ENCODE measurements at places on chromosomes 1 and 21.

- no peak overlapping the region for H3K4me3 ChIP-seq
- H3K4me1 ChIP-seq, result peaks cover 23% of the 10 kb centered on the region
- no peaks in the 10 kb centered on the region for H3K27me3 ChIP-seq
- H3K36me3 ChIP-seq, result peaks cover 82% of the 10 kb centered on the region
Measured at GRCh38 chr1:19186001-19186400, 24.1 kb downstream of the UBR4 start.

- H3K36me3 ChIP-seq, result peaks cover 2% of the 10 kb centered on the region
- no peaks in the 10 kb centered on the region for H3K27me3 ChIP-seq
- no peak overlapping the region for H3K27ac ChIP-seq
- H3K4me1 ChIP-seq, result peaks cover 26% of the 10 kb centered on the region
- DNase-seq, result no peak
Measured at GRCh38 chr1:58997637-58998036, 213.8 kb upstream of the JUN start.

DNA sequence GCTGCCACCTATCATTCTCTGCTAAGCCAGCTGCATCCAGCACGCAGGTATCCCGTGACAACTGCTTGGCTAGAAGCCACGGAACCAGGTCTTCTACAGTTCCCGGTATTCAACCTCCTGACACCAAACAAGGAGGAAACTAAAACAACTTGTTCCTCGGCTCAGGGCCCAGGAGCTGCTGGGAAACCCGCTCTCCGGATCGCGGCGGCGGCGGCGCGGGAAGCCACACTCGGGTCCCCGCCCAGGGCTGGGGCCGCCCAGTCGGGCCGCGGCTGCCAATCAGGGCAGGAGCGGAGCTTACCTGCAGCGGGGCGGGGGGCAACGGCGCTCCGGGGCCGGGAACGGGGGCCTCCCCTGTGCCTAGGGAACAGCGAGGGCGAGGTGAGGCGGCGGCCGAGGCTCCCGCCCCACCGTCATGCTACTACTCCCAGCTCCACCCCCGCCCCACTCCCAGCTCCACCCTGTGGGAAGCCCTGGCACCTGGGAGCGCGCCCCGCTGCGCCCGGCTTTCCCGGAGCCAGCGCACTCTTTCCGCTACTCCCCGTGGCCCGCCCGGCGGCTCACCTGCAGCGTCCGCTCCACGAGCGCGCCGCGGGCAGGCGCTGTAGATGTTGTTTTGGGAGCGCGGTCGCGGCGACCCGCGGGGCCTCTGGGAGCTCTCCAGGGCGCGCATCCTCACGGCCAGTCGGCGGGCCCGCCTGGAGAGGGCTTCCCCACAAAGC, 12.1 kb downstream of the IL24 start:
- H3K27ac ChIP-seq, result no peak overlapping the region
- no peaks in the 10 kb centered on the region for H3K27me3 ChIP-seq

DNA sequence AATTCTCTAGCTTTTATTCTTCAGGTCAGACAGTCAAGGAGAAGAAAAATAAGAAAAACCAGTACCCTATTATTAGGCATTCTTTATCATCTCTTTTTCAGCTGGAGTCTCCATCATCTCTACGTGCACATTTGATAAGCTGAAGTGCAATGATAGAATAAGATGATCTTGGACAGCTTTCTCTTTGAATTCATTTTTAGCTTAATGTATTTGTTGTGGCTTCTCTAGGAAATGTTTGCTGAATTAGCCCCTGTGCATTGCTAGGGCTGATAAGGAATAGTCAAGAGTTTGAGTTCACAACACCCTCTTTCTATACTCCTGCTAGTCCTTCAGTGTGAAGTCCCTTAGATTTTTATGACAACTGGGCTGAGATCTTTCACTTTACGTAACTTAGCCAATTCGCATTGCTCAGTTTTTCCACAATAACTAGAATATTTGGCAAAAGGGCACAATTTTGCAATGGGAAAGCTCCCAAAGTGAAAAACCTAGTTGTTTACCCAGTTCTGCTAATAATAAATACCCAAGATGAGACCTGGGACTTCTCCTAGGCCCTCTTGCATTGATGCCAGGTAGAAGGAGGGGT, 7.0 kb upstream of the KCNJ15 start:
- peaks cover 13% of the 10 kb centered on the region for H3K4me1 ChIP-seq
- peaks cover 20% of the 10 kb centered on the region for H3K27me3 ChIP-seq
- H3K27ac ChIP-seq, result no peak overlapping the region
- no peak for DNase-seq
- H3K4me3 ChIP-seq, result no peak overlapping the region

DNA sequence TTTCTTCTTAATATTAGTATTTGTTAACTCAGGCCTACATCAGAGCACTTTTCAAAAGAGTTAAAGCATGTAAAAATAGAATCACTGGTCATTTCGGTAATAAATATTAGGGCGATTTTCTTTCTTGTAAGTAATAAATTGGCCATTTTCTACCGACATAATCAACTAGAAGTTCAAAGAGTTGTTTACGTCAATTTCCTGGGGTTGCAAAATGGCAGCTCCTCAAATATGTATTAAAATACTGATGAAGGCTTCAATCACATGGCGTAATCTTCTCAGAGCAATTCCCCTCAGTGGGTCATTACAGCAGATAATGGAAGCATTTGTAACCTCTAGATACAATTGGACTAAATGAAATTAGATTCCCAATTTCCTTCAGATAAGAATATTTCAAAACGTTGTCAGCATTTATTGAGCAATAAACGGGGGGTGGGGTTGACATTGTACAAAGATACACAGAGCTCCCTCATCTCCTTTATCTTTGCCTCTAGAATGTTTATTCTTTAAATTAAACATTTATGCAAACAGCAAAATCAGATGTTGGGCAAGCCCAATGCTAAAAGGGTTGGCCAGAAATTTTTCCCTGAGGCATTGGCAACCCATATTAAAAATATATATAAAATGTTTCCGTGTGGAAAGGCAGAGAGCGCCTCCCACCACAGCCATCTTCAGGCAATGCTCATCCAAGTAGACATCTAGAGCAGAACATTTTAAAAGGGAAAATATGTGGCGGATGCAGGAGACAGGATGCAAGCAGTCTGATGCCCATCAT, 240.6 kb downstream of the NCAM2 start:
- H3K27me3 ChIP-seq, result no peaks in the 10 kb centered on the region
- H3K36me3 ChIP-seq, result no peaks in the 10 kb centered on the region
- no peak overlapping the region for H3K27ac ChIP-seq
- DNase-seq, result no peak
- no peaks in the 10 kb centered on the region for H3K4me1 ChIP-seq
- no peak overlapping the region for H3K4me3 ChIP-seq

- H3K4me3 ChIP-seq, result peak overlapping the region; percentile 82
- H3K36me3 ChIP-seq, result peaks cover 33% of the 10 kb centered on the region
- peak overlapping the region; percentile 64 for H3K27ac ChIP-seq
- DNase-seq, result no peak
Measured at GRCh38 chr1:228081578-228082213, 812 bp upstream of the ARF1 start.

DNA sequence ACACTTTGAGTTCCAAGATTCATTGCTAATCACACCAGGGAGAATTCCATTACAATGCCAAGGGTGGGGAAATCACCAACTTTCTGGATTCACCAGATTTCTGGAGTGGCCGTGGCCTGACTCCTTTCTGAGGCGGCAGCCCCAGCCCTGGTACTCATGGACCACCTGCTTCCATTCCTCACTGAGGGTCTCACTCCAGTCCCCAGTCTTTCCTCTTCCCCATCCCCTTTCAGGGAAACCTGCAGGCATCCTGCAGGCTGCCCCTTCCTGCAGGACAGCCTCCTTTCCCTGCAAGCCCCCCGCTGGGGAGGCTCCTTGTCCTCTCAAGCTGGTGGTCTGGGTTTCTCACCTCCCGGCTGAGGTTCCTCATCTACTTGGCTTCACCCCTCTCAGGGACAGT, 12.7 kb upstream of the CDK18 start:
- no peaks in the 10 kb centered on the region for H3K36me3 ChIP-seq
- H3K27ac ChIP-seq, result no peak overlapping the region

DNA sequence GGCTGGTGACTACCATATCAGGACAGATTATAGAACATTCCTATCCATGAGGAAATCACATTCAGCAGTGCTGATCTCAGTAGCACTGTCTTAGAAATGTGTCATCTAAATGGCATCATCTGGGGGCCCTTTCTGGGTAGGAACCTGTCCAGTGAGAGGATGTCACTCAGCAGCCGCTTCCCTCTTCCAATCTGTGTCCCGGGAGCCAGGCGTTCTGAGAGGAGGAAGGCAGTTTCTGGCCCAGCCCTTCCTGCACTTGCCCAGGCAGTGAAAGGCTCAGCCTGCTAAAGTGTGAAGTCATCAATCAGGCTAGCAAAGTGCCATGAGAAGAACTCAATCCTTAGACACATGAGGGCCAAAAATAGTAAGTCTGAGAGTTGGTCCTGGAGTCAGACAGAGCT, 25.6 kb downstream of the RAB4A start:
- no peaks in the 10 kb centered on the region for H3K27me3 ChIP-seq
- DNase-seq, result no peak
- peaks cover 31% of the 10 kb centered on the region for H3K36me3 ChIP-seq
- H3K4me3 ChIP-seq, result no peak overlapping the region
- H3K4me1 ChIP-seq, result no peaks in the 10 kb centered on the region

DNA sequence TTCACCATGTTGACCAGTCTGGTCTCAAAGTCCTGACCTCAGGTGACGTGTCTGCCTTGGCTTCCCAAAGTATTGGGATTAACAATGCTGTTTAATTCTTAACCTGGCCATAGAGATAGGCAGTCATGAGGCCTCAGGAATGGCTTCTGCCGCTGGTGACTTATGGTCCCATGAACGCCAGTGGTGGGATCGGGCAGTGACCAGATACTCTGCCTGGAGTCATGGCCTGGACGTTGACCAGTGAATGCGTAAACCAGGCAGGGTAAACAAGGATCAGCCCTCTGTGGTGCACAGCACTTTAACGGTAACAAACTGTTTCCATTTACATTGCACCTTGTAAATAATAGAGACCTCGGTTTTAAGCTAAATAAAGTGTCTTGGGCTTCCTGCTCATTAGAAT, 23.0 kb downstream of the MTARC1 start:
- peaks cover 6% of the 10 kb centered on the region for H3K4me1 ChIP-seq
- H3K36me3 ChIP-seq, result no peaks in the 10 kb centered on the region
- no peak for DNase-seq
- no peak overlapping the region for H3K4me3 ChIP-seq

DNA sequence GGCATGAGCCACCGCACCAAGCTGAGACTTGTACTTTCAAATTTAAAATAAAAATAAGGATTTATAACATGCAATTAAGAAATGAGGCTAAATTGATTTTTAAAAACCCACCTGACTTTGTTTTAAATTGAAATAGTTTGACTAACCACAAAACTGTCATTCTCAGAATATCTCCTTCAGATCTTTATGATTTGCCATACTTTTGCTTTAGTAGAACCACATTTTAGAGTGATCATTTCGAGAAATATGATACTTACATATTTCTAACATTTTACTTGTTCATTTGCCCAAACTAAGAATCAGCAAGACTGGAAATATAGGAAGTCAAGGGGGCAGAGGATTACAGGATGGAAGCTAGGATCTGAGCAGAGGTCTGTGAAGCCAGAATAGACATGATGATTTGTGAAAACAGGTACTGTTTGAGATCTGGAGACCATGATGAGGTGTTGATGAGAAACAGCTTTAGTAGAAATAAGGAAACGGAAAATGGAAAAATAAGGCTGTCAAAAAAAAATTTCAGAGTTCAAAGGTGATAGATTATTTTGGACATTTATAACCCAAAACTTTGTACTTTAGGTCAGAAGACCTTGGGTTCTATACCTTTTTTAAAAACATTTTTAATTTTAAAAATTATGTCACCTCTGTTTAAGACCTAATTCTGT, 44.8 kb downstream of the GIPC2 start:
- no peak for DNase-seq
- H3K4me3 ChIP-seq, result no peak overlapping the region
- H3K27ac ChIP-seq, result no peak overlapping the region
- no peaks in the 10 kb centered on the region for H3K4me1 ChIP-seq
- H3K36me3 ChIP-seq, result peaks cover 11% of the 10 kb centered on the region

DNA sequence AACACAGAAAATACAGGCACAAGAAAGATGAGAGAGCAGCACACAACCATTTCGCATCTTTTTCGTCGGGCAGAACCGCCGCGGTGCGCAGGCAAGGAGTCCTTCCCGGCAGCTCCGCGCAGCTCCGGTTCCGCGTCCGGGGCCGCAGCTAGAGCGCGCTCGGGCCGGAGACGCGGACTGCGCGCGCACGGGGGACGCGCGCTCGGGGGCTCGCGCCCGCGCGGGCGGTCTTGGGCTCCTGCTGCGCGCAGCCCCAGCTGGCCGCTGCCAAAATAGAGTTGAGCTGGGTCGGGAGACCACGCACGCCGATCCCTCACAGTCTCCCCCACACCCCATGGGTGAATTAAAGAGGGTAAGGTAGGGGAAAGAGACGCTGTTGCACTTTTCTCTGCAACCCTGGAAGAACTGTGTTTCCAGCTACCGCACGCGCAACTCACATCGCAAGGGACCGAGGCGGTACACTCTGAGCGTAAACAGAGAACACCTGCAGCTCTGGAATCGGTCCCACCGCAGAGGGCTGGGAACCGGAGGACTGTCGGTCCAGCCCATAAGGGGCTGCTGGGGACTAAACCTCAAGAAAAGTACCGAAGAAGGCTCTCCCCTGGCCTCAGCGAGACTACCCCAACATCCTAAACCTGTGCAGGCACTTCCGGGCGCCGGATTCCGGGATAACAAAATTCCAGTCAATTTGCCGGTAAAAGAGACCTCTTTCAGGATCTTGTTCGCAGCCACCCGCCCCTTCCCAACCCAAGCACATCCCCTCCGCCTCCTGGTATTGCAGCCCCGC, 1.7 kb downstream of the NR5A2 start:
- H3K27ac ChIP-seq, result no peak overlapping the region
- no peaks in the 10 kb centered on the region for H3K36me3 ChIP-seq
- no peak for DNase-seq
- peaks cover 47% of the 10 kb centered on the region for H3K27me3 ChIP-seq
- peak overlapping the region; percentile 39 for H3K4me3 ChIP-seq

DNA sequence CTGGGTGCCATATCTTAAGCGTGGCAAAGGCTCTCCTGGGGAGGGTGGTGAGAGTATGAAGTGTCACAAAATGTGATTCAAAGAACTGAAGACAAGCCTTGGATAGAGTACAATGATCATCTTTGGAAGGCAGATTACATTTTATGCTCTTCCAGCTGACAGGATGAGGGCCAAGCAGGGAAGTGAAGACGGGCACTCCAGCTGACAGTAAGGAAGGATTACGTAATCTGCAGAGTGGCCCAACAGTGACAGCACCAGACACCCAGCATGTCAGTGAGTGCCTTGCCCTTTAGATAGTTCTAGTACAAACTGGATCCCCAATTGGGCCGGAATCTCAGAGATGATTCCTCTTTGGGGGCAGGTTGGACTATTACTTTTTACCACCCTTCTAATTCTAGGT, 52.7 kb downstream of the UBE2T start:
- H3K36me3 ChIP-seq, result no peaks in the 10 kb centered on the region
- peaks cover 17% of the 10 kb centered on the region for H3K27me3 ChIP-seq
- DNase-seq, result no peak
- no peak overlapping the region for H3K4me3 ChIP-seq

GRCh38 chr1:34075576-34075975, 89.5 kb downstream of the CSMD2 start:
- no peak overlapping the region for H3K4me3 ChIP-seq
- no peak for DNase-seq
- no peaks in the 10 kb centered on the region for H3K4me1 ChIP-seq
- H3K27ac ChIP-seq, result no peak overlapping the region
- H3K36me3 ChIP-seq, result no peaks in the 10 kb centered on the region

- H3K4me3 ChIP-seq, result peak overlapping the region; percentile 95
- H3K27me3 ChIP-seq, result no peaks in the 10 kb centered on the region
- peaks cover 57% of the 10 kb centered on the region for H3K4me1 ChIP-seq
- no peak for DNase-seq
- H3K27ac ChIP-seq, result peak overlapping the region; percentile 95
Measured at GRCh38 chr1:152034324-152034653, 2.5 kb downstream of the S100A11 start.

Data from activated CD4-positive, alpha-beta memory T cell treated with anti-CD3 and anti-CD28 coated beads, Interleukin-2, amount 10 ng/mL, durations not matched to agents 7 days and 5 days (primary cell).